ENCODE measurements at places on chromosomes 6 and 20.

DNA sequence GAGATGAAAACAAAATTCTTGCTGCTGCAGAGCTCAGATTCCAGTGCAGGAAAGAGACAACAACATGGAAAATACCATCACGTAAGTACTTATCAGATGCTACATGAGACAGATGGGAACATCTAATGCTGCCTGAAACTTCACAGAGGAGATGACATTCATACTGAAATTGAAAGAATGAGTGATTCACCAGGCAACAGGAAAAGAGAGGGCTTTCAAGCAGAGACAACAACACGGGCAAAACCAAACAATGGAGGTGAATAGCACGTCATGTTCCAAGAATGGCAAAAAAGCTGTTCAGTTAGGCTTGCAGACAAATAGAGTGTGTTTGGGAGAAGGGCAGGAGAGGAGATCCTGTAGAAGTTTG, 39.3 kb downstream of the GTF2H5 start:
- no peak for DNase-seq

DNA sequence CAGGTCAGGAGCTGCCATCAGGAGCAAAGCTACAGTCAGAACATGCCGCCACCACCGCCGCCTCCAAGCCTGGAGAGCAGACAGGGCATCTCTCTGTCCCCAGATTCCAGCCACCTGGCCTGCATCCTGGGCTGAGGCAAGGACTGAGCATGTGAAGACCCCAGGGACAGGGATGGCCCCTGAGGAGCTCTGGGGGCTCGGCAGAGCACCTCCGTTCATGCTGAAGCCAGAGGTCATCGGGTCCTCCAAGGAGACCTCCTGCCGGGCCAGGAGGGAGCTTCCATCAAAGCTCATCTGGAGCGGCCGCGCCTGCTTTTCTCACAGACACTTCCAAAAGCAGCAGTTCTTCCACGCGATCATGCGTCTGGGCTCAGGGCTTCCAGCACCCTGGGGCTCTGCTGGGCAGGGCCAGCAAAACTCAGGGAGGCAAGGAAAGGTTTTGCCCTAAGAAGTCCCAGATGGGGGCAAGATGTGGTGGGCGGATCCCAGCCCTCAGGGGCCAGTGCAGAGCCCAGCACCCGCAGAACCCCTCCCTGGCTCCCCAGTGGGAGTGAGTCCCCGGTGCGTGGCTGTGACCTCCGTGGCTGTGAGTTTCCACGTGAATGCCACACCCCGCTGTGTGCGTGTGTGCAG, 138.4 kb downstream of the TAF4 start:
- DNase-seq: no peak

DNA sequence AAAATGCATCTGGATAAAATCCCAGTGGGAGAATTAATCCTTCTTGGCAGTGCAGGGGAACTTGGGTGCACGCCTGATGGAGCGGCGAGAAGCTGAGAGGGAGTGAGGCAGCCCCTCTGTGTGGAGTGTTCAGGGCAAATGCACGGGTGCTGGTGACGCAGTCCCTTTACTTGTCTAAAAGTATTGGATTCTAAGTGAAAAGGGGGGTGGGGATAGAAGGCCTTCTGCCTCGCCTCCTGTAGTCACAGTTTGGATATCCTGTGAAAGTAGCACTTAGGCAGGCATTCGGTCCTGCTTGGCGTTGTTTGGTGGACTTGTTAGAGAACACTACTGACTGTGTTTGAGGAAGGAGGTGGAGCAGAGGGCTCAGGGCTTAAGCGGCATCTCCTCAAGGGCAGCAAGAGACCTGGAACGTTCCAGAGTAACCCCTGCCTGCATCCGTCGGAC, 39.3 kb downstream of the PHACTR3 start:
- no peak for DNase-seq

DNA sequence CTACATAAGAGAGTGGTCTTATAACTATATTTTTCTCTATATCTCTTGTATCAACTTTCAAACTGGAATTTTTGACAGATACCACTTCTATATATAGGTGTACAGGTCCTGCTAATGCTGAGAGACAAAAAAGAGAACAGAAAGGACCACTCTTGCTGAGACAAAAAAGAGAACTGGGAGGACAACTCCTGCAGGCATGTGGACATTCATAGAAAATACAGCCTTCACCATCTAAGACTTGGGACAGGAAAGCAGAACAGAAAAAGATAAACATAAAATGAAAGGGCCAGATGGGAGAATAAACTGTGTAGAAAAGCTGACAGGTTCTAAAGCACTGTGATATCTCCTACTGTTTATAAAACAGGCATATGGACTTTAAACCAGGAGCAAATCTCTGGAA, 541.0 kb upstream of the ADGRB3 start:
- DNase-seq: no peak

- no peak for DNase-seq
Measured at GRCh38 chr6:131654326-131654725, 17.2 kb downstream of the ENPP3 start.

- DNase-seq: no peak
Measured at GRCh38 chr6:5214570-5215052, 46.1 kb downstream of the LYRM4 start.

DNA sequence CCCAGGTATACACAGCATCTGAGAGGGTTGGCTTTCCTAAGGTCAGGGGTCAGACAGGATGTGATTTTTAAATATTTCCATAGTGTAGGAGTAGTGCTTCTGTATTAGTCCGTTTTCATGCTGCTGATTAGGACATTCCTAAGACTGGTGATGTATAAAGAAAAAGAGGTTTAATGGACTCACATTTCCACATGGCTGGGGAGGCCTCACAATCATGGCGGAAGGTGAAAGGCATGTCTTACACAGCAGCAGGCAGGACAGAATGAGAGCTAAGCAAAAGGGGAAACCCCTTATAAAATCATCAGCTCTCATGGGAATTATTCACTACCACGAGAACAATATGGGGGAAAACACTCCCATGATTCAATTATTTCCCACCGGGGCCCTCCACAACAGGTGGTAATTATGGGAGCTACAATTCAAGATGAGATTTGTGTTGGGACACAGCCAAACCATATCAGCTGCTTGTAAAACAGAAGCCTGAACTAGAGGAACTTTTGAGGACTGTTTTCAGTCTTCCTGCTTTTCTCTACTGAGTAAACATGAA, 91.0 kb upstream of the MEI4 start:
- DNase-seq: no peak

- no peak for DNase-seq
Measured at GRCh38 chr20:35093267-35093884, 769 bp upstream of the TRPC4AP start.

DNA sequence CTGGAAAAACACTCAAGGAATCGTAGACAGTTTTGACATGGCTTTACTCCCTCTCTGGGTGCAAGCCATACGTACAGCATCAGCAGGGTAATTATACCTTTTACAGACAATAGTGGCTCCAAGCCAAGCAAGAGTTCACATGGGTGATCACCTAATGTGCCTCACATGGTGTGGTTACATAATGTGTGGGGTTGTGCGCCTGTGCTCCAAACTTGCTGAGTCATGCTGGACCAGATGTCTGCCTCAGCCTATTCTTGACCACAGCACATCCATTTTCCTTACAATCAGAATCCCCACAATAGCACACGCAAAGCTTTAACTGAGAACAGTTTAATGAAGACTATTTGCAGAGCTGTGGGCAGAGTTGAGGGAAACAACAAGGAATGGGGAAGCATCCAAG, 74.5 kb downstream of the ALDH8A1 start:
- DNase-seq: no peak

DNA sequence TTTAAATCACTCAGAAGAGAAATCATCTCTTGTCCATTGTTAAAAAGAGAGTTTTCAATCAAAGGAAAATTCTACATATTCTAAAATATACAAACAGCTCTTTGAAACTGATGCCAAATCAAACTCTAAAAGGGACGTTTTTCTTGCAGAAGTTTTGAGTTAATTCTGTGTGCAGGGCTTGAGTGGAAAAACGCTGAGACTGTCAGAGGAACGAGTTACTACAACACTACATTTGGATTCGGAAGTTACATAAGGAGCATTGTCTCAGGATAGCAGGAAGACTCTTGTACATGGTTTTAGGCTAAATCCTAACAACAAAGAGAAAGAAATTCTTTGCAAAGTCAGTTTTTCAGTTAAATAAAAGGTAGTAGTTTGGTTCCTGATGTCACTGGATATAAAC, 155.7 kb upstream of the SUPT3H start:
- no peak for DNase-seq

DNA sequence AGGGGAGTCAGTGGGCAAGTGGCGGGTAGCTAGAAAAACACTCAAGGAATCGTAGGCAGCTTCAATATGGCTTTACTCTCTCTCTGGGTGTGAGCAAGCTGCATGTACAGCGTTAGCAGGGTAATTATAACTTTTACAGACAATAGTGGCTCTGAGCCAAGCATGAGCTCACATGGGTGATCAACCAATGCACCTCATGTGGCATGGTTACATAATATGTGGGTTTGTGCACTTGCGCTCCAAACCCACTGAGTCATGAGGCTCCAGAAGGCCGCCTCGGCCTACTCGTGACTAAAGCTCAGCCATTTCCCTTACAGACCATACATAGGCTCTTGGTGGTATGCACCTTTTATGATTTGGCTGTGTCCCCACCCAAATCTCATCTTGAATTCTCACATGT, 78.4 kb upstream of the FBXL4 start:
- no peak for DNase-seq

DNA sequence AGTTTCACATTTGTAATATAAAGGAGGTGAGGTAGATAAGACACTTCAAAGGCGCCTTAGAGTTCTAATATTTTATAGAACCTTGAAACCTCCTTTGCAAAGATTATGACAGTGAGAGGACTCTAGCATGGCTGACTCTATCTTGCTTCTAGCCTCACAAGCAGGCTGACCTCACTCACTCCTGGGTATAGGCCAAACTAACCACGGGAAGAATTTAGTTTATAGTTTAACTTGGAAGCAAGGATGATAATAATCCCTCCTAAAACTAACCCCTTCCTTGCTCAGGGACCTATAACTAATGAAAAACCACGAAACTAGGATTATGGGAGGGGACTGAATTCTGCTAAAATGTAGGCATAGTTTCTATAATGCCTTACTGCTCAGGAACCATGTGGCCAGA, 84.3 kb downstream of the FILIP1 start:
- DNase-seq: no peak

DNA sequence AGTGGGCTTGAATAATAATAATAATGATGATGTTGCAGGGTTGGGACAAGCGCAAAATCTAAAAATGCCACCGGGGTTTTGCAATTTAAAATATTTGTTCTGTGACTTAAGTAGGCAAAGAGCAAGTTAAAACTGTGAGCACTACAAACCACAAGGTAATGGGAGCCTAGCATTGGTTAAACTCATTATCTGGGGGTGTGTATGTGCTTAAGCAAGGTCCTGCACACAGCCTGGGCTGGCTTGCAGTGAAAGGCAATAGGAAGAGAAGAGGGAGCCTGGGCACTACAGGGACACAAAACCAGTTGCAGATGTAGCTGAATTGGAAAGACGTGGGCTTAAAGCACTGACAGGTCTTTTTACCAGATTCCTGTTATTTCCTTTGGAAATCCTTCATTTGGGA, 11.7 kb downstream of the SIM1 start:
- no peak for DNase-seq

- DNase-seq: no peak
Measured at GRCh38 chr6:28462401-28462800, 19.1 kb upstream of the ZSCAN23 start.

DNA sequence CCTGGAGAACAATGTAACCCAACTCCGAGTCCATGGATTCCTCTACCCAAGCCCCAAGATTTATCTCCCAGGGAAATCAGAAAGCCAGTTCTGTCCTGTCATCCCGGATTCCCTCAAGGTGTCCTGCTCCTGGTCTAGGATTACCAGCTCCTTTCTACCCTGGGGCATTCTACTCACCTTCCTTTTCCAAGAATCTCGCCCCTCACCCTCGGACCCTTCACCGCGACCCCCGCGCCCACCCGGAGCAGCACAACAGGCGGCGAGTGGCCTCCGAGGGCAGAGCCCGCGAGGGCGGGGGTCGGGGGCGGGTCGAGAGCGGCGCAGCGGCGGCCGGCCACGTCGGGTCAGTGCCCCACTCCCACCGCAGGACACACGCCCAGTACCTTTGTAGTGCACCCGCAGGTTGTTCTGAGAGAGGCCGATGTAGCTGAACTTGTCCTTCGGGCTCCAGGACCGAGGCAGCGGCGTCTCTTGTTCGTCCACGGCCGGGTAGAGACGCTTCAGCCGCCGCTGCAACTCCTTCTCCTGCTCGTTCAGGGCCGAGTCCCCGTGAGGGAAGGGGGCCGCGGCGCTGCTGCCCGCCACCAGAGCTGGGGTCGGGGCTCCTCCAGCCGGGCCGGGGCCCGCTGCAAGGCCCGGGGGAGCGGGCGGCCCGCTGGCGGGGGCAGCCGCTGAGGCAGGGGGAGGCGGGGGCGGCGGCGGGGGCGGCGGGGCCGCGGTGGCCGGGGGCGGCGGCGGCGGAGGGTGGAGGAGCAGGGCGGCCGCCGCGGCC, 897 bp downstream of the RANBP9 start:
- no peak for DNase-seq

- DNase-seq: no peak
Measured at GRCh38 chr6:70844301-70844700, 112.6 kb downstream of the B3GAT2 start.

DNA sequence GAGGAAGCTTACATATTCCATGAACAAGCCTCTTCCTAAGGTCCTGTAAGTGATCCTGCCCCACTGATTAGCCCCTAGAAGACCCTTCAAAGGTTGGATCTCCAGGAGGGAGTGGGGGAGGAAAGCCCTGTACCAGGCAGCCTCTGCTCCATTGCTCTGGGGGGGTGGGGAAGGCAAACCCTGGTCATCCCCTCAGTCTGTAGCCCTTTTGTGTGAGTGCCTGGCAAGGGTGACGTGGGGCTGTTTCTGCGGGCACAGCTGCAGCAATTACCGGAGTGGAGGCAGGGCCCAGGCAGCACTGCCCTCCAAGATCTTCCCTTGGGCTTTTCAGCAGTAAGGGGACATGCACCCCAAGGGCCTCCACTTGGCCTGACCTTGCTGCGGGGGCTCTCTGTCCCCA, at the start of gene MOG:
Gene MOG (plus strand): TSS at position 295 of the 400 bp plus-strand sequence. CDS start 118 bp downstream, outside the sequence.
- DNase-seq: no peak

- DNase-seq: no peak
Measured at GRCh38 chr6:68229566-68229965, 405.5 kb upstream of the ADGRB3 start.

DNA sequence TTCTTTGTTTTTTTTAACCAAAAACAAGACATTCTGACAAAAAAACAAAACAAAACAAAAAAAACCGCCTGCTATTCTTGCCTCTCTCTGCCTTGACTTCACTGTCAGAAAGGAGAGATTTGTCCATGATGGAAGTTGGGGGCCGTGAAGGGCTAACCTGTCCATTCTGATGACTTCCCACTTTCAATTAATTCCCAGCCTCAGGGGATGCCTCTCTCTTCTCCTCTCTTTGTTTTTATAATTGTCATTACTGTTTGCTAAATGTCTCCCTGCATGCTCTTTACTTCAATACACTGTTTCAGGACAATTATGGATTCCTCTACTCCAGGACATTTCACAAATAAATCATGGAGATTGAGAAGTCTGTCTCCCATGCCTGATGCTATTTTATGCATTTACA, 130.5 kb upstream of the CNR1 start:
- no peak for DNase-seq

DNA sequence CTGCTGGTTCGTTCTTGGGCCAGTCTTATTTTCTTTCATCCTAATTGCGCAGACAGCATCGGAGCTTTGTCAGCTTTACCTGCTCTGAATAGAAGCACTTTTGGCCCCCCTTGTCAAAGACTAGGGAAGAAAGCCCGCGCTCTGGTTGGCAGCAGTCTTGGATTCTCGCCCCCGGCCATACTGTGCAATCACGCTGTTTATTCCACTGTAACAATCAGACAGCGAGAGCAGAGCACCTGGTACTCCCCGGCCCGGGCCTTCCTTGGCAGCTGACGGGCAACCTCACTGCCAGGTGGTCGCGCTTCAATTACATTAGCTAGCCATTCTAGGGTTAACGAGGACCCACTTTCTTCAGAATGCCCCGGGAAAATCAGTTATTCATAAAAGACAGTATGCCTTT, 72.6 kb downstream of the INSM1 start:
- DNase-seq: no peak
